ENCODE measurements at places on chromosomes 4 and X.

- DNase-seq: no peak
Observed at GRCh38 chrX:12304261-12304660, 166.0 kb downstream of the FRMPD4 start.

DNA sequence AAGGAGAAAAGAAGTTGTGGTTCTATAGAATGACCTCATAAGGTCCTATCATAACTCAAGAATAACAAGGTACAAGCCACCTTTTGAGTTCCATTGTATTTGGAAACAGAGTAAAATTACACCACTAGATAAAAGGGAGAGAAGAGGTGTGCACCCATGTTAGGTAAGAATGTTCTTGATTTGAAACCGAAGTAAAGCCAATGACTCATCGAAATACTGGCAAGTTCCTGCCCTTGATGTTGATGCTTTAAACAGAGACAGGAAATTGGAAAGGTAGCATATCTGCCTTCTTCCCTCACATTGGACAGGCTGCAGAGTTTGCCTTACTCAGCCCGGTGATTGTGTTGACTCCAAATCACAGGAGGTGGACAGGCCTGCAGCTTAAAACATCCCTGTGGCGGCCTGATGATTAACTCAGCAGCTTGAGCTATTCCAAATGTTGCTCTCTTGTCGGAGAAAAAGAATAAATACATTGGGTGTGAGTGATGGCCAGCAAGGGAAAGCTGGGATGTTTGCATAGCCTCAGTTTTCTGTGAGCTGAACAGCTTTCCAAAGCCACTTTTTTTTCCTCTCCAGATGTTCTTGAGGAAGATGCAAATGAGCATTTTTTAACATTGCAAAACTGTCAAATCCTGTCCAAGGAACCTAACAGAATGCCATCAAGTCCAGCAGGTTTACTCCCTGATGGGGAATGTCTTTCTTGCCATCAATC is 321.1 kb downstream of the NKX6-1 start:
- no peak for DNase-seq

GRCh38 chr4:74961230-74961629 is 28.3 kb downstream of the PARM1 start:
- DNase-seq: no peak

GRCh38 chr4:127967141-127967775 is 2.1 kb downstream of the ABHD18 start:
- no peak for DNase-seq

- no peak for DNase-seq
Observed at GRCh38 chr4:98641906-98642668, 16.3 kb downstream of the TSPAN5 start.

DNA sequence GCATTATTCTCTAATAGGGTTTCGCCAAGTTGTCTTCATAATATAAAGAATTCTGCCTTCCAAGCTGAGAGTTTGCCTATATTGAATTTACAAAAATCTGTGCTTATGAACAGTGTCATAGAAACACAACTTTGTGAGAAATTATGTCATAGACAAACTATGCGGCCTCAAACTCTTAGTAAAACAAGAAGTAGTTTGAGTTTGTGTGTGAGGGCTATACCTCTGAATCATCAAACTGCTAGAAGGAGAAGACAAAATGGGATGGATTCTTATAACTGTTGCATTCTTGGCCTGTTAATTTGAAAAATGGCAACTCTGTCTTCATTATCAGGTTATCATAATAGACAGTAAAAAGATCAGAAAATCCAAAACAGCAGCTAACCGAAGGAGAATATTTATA is 46.1 kb upstream of the NAP1L5 start:
- DNase-seq: no peak

- peak; percentile 35 for DNase-seq
Observed at GRCh38 chr4:4384837-4385236, 2.1 kb upstream of the NSG1 start.

GRCh38 chrX:41033299-41033698 is 51.9 kb upstream of the USP9X start:
- DNase-seq: no peak

DNA sequence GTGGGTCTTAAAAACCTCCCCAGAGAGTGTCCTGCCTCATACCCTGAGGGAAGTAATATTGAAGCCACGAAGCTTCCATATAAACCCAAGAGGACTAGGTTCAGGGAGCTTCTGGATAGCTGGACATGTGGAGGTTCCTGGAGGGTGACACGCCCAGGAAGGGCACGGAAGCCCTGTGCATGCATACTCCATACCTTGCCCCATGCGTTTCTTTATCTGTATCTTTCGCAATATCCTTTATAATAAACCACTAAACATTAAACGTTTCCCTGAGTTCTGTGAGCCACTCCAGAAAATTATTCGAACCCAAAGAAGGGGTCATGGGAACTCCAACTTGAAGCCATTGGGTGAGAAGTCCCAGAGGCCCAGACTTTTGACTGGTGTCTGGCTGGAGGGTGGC is 45.7 kb upstream of the HPF1 start:
- no peak for DNase-seq

DNA sequence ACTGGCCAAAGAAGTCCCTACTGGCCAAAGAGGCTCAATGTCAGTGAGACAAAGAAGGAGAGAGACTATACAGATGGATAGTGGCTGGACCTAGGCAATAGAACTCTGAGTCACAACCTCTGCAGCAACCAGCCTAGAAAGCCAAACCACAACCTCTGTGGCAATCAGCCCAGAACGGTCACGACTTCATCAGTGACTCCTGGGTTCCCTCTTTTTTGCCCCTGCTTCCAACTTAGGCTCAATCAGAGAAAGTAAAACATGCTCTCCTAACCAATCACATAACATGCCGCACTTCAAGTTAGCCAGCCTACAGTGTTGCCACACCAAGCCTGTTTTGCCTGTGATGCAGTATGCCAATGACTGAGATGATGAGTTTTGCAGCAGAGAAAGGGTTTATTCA is 203.4 kb downstream of the ANAPC10 start:
- no peak for DNase-seq

DNA sequence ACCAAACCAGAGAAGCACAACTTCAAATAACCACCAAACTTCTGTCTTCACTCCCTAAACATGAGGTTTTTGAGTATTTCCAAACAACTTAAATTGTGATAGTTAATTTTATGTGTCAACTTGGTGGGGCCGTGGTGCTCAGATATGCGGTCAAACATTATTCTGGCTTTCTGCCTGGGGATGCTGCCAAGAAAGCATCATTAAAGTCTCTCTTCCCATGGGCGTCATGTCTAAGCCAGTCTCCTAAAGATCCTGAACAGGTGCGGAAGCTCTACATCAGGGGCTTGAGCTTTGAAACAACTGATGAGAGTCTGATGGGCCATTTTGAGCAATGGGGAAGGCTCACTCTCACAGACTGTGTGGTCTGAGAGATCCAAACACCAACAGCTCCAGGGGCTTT is 24.1 kb upstream of the SOD3 start:
- no peak for DNase-seq

GRCh38 chrX:22366906-22367305 is 94.2 kb downstream of the CBLL2 start:
- no peak for DNase-seq

- DNase-seq: no peak
Observed at GRCh38 chrX:1325515-1326116, 11.0 kb upstream of the IL3RA start.

DNA sequence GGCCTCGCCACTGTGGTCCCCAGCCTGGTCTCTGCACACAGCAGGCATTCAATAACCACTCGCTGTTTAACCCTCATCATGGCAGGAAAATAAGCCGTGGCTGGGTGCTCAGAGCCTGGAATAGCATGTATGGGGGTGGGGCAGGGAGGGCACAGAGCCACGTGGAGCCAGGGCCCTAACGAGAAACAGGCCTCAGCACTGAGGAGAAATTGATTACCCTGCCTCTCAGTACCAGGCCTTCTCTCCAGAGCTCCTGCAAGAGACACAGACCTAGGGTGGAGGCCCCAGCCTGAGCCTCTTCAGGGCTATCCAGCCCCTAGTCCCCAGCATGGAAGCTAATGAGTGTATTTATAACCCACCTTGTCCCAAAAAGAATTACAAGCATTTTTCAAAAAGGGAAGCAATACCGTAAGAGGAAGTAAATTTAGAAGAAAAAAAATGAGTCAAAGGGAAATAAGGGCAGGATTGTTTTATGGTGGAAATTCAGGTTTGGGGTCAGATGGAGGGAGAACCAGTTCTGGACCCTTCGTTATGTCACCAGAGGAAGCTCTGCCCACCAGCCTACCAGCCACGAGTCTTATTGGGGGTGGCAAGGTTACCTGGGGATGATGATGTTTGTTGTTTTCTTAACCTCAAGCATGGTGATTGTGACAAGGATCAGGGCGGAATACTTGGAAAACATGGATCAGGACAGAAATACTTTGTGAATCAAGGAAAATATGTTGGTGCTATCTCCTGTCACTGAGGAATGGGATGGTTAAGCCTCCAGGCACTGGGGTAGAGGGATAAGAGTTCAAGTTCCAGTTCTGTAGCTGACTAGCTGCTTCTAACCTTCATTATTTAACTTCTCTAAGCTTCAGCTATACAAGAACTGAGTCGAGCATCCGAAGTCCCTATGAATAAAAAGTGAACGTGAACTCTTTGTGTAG is 101.9 kb upstream of the RBPJ start:
- DNase-seq: no peak

Data from K562 (cell line).